ENCODE measurements at places on chromosomes 2 and 18.

DNA sequence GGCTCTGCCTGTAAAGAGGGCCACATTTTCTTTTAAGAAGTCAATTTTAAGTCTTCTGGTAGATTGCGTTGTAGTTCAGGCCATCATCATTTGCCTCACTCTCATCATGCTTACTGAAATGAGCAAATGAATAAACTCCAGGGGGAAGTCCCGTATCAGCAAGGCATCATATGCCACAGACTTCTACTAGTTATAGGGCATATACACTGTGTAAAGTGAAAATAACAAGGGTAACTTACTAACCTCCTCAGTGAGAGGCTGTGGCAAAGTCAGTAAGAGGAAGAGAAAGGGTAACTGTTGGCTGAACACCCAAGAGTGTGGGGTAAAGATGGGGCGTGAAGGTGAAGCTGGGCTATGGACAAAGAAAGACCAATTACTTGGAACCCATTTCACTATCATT, 456.2 kb downstream of the SPAG16 start:
- no peak for DNase-seq

DNA sequence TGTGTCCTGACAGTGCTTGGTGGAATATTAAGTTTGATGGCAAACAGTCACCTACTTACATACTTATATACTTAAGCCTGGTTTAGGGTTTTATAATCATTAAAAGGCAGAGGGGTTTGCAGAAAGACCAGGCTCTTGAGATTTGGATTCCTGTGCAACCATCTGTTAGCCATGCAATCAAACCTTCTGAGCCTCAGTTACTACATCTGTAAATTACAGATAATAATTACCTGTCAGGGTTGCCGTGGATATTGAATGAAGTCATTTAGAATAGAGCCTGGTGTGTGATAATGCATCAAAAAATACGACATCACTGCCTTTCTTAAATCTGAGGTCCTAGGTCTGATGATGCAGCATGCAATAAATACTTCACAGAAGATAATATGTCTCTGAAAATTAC, 152.9 kb downstream of the ARHGAP28 start:
- DNase-seq, result no peak

DNA sequence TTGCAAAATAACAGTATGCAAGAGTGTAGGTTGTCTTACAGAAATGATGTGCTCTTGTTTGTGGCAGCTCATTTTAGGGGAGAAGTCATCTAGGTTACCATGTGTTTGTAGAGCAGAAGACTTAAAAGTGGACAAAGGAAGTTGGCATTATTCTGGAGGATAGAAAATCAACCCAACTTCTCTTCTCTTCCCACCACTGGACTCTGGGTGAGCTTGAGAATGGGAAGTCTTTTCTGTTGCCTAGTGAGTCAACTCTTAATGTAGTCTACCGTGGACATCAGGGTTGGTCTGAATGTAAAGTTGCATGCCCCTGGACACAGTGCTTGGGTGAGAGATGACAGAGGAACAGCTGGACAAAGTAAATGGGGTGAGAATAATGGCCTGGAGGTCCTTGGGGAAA, 98.3 kb downstream of the FMNL2 start:
- DNase-seq, result no peak

DNA sequence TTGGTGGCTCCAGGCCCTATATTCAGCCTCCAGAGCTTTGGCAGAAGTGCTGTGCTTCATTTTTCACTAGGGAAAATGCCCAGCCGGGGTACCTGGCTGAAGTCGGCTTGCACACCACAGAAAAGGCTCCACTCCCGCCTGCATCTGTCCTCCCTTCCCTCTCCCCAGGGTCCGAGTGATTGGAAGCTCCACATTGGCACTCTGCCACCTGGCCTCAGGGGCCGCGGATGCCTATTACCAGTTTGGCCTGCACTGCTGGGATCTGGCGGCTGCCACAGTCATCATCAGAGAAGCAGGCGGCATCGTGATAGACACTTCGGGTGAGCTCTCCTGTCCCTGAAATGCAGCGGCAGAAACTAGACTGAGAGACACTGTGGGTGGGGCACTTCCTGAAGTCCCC, 47.4 kb downstream of the IMPA2 start:
- no peak for DNase-seq

DNA sequence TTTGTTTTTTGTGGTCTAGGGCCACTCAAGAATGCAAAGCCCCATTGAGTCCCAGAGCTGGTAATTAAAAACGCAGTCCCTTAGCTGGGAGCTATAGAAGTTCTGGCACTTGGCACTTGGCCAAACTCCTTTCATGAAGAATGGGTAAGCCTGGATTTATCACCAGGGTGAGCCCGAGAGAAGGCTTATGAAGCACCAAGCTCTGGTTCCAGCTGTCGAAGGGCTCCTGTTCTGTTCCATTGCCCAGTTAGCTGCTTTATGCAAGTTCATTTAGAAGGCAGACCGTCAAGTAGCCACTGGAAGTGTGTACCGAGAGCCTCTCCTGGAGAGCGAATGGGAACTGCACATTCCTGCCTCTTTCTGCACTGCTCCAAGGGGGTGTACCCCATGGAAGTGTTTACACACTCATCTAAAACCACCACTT, 14.2 kb downstream of the ECEL1 start:
- DNase-seq, result no peak

DNA sequence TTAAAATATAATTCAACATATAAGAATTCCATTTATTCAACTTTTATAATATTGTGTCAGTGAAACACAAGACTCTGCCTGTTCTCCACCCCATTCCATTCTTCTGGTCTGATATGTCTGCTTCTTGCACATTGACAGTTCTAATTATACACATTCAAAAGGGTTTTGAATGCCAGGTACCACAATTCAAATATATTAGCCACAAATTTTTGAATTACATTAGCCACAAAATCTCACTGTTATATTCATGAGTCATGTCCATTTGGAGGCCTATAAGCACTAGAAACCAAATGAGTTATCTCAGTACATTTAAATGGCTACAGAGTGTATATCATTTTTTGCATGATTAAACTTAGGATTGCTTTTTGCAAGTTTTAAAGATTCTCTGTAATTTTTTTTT, 72.1 kb downstream of the CCDC150 start:
- no peak for DNase-seq

GRCh38 chr2:38076710-38077430, 919 bp upstream of the CYP1B1 start:
- peak; percentile 87 for DNase-seq

- DNase-seq, result no peak
These were observed 176.2 kb upstream of the EPAS1 start for GRCh38 chr2:46120792-46121555.

GRCh38 chr2:28683100-28683706, 68.4 kb upstream of the PPP1CB start:
- DNase-seq, result peak; percentile 56

DNA sequence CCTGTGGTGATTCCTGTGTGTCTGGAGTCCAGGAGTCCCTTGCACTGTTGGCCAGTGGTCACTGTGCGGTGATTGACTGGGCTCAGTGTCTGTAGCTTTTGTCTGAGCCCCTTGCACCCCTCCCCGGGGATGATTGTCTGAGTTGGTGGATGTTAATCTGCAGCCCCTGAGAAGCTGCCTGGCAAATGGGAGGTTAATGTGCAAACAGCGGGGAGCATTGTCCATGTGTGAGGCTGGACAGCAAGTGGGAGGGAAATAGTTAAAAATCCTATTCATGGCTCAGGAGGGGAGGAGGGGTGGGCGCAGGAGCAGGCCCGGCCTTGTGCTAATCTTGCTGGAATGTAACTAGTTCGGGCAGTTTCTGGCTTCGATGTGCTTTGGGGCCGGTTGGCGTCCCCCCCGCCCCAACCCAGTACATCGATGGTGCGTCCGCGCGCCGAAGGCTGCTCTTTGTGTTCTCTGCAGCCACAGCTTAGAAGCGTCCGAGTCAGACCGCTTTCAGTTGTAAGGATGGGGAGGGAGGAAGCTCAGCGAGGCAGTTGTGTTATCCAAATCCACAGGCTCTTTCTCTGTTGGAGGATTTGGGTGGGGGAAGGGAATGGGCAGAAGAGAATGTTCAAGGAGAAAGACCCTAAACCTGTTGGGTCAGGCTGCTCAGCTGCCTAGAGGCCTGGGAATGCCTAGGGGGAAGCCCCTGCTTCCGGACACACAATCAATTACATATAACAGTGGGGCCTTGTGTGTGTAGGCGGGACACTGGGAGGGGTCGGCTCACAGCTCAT, 71.8 kb downstream of the TGOLN2 start:
- no peak for DNase-seq

GRCh38 chr18:43484710-43485109, 207.4 kb upstream of the SYT4 start:
- no peak for DNase-seq

DNA sequence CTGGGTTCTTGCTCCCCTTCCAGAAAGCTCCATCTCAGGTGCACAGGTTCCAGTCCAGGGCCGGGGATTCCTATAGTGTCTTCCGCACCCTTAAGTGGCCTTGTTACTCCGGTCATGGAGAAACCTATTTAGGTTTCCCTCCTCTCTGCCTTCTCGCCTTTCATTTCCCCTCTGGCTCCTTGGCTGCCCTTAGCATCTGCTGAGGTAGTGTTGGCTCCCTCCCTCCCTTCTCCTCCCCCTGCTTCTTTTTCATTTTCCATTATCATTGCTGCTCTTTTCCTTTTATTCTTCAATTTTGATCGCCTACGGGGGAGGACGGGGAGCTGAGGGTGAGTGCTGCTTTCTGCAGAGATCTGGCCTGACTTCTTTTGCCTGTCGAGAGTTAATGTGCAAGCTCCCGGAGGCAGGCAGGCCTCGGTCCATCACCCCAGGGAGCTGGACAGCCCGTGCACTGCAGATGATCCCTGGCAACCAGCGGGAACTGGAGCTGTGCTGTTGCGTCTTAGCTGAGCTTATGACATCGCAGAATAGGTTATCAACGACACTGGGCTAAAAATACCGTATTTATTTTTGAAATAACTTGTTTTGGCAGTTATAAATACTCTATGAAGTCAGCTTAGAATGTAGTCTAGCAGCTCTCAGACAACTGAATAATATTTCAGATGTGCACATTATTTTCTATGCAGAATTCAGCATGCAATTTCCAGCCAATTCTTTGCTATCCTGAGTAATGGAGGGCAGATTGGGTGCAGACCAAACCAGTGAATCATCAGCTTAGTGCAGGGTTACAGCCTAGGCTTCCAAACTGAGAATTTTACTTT, 141.9 kb downstream of the SLC4A3 start:
- DNase-seq, result peak; percentile 5

GRCh38 chr2:99878581-99879350, 263.6 kb downstream of the AFF3 start:
- DNase-seq, result no peak

GRCh38 chr18:9147440-9148202, 11.0 kb downstream of the ANKRD12 start:
- no peak for DNase-seq

DNA sequence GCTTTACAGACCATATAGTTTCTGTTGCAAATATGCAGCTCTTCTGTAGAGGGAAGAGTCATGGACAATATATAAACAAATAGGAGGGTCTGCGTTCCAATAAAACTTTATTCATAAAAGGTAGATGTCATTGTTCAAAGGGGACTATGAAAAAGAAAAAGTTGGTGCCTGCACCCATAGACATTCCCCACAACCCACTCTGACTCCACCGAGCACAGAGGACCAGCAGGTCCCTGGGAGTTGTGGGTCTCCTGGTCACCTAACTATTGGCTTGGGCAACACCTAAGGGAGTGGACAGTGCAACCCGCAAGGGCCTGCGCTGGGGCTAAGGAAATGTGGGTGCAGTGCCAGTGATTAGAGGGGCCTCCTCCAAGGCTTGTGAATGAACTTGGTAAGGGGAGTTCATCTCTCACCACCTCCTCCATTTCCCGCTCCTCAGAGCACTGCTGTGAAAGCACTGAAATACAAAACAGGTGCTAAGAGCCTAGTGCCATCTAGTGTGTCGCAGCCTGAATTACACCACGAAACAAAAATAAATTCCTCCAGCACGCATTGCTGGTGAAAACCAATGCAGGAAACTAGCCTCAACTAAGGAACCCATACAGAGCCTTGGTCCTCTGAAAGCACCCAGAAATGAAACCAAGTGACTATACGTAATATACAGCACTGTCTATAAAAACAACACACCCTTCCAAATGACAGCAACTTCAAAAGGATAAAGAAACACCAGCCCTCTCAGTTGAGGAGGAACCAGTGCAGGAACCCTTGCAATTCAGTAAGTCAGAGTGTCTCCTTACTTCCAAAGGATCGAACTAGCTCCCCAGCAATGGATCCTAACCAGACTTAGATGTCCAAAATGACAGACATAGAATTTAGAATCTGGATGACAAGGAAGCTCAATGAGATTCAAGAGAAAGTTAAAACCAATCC, 166.6 kb downstream of the RNF144A start:
- DNase-seq, result no peak

DNA sequence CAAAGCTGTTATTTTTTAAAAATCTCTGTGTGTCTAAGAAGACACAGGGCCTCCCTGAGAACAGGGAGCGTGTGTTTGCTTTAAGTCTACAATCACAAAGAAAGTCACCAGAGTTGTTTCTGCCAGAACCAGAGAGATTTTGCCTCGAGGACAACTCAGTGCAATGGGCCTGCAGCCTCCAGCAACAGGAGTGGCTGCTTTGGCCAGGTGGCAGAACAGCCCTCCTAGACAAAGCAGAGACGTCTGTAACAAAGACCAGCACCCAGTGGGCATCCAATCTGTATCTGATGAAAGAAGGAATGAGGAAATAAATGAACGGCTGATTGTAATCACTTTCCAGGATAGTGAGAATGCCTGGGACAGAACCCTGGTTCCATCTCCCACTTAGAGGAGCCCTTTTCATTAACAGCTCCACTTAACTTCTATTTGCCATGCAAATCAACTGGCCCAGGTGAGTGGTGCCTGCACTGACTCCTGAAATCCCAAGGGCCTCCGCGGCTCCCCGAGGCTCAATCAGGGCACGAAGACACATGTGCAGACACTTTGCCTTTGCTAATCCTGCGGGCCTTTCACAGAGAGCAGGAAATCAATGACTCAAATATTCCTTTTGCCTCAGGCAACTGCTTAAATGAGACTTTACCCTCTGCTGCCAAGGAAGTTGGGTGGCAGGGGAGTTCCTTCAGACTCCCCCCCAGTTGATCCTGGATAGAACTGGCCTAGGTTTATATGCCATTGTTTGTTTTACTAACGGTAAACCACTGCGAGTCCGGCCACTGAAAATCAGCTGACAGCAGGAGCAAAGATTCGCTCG, 146.5 kb downstream of the CABLES1 start:
- DNase-seq, result peak; percentile 55

DNA sequence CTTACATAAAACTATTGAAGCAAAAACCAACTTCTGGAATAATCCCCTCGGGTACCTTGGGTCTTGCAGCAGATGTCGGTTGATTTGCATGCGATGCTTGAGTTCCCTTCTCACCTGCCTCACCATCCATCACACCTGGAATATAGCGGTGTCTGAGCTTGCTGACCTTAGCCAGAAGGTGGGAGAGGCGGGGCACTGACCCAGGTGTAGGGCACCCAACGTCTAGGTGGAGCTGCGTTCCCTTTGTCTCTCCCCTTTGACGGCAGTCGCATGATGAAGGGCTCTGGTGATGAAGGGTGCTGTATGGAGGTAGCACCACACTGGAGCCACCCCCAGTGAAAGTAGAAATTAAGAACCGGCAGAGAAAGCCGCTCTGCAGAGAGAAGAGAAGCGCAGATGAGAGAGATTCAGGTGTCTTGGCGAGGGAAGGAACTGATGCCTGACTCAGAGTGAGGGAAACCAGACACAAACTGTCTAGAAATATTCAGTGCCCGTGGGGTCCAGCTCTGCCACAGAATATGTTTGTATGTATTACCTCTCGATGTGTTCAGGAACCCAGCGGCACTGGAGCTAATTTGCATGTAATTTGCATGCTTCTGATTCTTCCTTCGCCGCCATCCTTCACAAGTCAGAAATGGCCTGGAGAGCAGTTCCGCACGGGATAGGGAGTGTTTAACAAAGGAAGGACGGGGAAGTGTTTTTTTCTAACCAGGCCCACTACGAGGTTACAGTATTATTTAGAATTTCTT, 19.4 kb upstream of the MBP start:
- DNase-seq, result no peak

GRCh38 chr2:205352094-205352493, 330.2 kb upstream of the NRP2 start:
- DNase-seq, result no peak
